ENCODE measurements at places on chromosomes 4 and X.

GRCh38 chr4:69832326-69833030 lies 27.5 kb downstream of the SULT1E1 start:
- DNase-seq: no peak

GRCh38 chrX:80879143-80879542 lies 69.5 kb upstream of the BRWD3 start:
- no peak for DNase-seq

- no peak for DNase-seq
Measured at GRCh38 chr4:47287735-47288134, 175.8 kb downstream of the COMMD8 start.

DNA sequence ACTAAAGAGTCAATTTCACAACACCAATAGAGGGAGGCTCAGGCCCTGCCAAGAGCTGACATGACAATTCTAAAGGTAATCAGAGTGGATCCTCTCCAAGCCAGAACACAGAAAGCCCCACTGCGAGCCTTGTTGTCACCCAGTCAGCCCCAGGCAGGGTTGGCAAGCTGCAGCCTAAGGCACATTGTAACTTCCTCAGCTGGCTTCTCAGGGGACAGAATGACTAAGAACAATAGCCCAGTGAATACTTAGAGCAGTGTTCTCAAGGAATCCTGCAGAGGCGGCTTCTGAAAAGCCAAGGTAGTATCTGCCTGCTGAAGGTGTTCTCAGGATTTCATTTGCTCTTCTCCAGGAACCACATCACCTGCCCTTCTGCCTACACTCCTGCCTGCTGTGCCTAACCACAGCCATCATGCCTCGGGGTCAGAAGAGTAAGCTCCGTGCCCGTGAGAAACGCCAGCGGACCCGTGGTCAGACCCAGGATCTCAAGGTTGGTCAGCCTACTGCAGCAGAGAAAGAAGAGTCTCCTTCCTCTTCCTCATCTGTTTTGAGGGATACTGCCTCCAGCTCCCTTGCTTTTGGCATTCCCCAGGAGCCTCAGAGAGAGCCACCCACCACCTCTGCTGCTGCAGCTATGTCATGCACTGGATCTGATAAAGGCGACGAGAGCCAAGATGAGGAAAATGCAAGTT lies at the start of gene MAGEB4:
MAGEB4 (plus strand) TSS at position 277 of the 692 bp plus-strand sequence; CDS start at position 413, 136 bp downstream.
- no peak for DNase-seq

DNA sequence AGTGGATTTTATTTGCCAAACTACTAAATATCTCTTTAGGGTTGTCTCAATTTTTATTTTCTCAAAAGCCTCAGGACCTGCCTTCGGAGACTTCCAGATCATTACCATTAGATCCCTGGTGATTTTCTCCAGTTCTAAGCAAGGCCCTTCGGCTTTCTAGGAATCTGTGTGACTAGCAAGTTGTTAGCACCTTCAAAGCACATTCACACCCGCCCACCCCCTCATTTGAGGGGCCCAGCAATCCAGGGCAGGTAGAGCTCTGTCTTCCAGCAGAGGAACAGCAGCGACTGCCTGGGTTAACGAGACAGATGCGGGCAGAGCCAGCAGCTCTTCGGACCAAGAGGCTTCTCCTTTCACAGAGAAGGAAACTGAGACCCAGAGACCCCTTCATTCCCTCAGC lies 2.0 kb downstream of the WDR1 start:
- DNase-seq: no peak

DNA sequence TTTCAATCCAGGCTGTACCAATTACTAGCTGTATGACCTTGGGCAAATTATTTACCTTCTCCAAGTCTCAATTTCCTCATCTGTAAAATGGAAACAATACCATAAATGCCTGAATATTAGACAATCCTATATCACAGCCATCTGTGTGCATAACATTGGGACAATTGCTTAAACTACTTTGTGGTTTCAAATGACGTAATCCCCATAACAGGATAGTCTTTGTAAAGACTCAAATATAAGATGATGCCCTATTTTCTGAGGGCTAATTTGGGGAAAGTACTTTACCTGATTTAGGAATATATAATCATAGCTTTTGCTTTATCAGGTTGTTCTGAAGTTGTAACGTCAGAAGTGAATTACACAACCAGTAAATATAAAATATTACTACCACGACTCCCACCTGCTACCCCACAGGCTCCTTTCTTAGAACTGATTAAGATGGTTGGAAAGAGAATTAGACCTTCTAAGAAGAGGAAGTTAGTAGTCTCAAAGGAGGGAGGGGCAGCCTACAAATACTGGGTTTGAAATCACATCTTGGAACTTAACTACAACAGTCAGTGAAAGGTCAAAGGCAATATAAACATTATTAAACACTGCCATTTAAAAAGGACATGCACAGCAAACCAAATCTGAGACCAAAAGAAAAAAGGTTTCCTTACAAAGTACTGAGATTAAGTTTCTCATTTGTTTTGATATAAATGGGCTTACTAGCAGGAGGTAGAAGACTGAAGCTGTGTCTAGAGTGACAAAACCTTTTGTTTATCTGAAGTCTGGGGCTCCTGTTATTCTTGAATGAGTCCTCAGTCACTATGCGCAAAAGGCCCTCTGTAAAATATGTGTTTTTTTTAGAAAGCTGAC lies 215.0 kb downstream of the SCFD2 start:
- DNase-seq: no peak

DNA sequence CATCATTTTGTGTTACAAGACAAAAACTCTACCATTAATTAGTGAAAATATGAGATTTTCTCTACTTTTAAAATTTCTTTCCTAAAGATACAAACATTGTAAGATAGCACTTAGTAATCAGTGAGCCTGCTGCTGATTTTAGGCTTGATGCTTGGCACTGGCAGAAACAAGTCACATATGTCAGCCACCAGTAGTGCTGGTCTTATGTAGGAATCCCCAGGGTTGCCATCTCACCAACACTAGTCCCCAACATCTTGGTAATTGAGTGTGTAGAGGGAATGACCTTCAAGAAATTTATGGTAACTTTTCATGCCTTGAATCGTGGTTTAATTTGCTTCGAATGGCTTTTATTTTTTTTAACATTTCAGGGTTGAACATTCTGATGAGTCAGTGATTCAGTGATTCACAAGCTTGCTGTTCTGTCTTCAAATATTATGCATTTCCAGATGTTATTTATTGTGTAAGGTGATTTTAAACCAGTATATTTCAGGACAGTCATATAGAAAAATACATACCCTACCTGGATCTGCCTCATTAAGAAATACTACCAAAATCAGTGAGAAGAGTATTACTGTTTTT lies 11.9 kb downstream of the EXOC1 start:
- DNase-seq: no peak

DNA sequence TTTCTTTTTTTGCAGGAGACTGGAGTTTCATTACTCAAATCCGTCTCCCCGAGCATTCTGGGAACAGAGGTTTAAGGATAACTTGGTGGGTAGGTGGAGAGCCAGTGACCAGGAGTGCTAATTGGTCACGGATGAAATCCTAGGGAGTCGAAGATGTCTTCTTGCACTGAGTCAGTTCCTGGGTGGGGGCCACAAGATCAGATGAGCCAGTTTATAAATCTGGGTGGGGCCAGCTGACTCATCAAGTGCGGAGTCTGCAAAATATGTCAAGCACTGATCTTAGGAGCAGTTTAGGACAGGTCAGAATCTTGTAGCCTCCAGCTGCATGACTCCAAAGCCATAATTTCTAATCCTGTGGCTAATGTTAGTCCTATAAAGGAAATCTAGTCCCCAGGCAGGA lies 741.3 kb downstream of the PCDH7 start:
- DNase-seq: no peak

GRCh38 chr4:13248621-13249298 lies 235.4 kb downstream of the RAB28 start:
- no peak for DNase-seq

DNA sequence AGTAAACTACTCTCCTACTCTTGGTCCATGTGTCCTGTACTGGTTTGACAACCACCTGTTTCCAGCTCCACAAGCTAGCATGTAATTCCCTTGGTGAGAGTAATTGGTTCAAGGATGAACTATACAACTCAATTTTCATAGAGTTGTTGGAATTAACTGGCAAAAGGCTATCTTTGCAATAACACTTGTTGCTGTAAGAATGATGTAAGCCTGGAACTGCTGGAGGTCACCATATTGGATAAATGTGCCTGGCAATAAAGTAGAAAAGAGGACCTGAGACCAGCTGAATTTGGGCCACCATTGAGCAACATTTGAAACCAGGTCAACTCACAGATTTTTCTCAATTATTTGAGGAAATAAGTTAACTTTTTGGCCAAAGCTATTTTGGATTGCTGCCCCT lies 175.5 kb downstream of the CAMK2D start:
- no peak for DNase-seq

- DNase-seq: no peak
Measured at GRCh38 chr4:32988165-32988811, 2268.1 kb downstream of the PCDH7 start.

Measured in NCI-H187 (cell line).